GM03348 (cell line): ENCODE measurements at places on chromosomes 7 and 10.

- DNase-seq, result peak; percentile 85
These were observed 87.0 kb downstream of the SUGCT start for GRCh38 chr7:40221836-40222235.

DNA sequence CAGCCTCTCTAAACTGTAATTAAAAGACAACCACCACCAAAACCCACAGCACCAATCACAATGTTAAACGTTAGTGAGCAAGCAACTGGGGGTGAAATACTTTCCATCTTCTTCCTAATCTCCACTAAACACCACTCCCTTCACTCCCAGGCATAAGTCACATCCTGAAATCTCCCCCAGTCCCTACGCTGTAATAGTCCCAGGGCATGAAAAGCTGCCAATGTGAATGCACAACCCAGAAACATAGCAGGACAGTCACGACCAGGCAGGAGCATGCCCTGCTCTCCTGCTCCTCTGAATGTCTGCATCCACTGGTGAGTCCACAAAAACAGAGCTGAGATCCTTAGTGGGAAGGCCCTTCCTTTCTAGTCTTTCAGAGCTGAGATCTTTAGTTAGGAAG, 288.9 kb downstream of the PARD3 start:
- peak; percentile 53 for DNase-seq

GRCh38 chr10:86411281-86411841, 44.8 kb upstream of the GRID1 start:
- peak; percentile 71 for DNase-seq

- no peak for DNase-seq
These were observed 7.6 kb upstream of the ASCC1 start for GRCh38 chr10:72223743-72224101.

- peak; percentile 48 for DNase-seq
These were observed 430.5 kb downstream of the MDFIC start for GRCh38 chr7:115352375-115352774.
